ENCODE measurements at places on chromosomes 5 and 9.

GRCh38 chr9:5452286-5452609 is 1.9 kb downstream of the CD274 start:
- no peak for DNase-seq

DNA sequence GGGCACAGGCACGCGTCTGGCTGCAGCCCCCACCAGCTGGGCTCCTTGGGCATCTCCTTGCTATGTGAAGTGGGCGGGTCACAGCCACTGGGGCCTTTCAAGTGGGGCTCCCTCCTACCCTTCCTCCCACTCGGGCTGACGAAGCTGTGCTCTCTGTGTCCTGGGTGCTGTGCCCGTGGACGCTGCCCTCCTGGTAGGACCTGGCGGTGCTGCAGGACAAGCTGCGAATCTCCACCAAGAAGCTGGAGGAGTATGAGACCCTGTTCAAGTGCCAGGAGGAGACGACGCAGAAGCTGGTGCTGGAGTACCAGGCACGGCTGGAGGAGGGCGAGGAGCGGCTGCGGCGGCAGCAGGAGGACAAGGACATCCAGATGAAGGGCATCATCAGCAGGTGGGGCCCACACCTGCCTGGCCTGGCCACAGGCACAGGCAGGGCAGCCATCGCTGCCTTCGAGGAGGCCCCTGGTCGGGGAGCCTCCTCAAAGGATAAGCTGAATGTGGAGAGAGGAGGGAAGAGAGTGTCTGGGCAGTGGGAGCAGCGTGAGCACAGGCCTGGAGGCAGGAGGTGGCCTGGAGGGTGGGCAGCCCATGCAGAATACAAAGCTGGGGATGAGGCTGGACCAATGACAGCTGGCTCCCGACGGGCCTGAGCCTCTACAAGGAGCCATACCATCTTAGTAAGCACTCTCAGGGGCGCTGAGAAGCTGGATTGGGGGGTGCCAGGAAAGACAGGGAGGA is 124.7 kb downstream of the DAB2IP start:
- DNase-seq: no peak

DNA sequence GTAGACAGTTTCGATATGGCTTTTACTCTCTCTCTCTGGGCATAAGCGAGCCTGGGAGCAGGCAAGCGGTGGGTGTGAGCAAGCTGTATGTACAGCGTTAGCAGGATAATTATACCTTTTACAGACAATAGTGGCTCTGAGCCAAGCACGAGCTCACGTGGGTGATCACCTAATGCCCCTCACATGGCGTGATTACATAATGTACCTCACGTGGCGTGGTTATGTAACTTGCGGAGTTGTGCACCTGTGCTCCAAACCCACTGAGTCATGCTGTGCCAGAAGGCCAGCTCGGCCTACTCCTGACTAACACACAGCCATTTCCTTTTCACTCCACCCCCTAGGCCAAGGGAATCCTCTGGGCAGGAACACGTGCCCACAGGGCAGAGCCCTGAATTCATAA is 797.2 kb downstream of the EFNA5 start:
- no peak for DNase-seq

- no peak for DNase-seq
Measured at GRCh38 chr5:17455942-17456341, 42.1 kb upstream of the TAF11L2 start.

- DNase-seq: no peak
Measured at GRCh38 chr5:16574789-16575721, 41.7 kb downstream of the RETREG1 start.

GRCh38 chr9:34428325-34428958 is 29.9 kb downstream of the FAM219A start:
- DNase-seq: no peak

- no peak for DNase-seq
Measured at GRCh38 chr5:163496286-163496685, 9.1 kb upstream of the MAT2B start.

DNA sequence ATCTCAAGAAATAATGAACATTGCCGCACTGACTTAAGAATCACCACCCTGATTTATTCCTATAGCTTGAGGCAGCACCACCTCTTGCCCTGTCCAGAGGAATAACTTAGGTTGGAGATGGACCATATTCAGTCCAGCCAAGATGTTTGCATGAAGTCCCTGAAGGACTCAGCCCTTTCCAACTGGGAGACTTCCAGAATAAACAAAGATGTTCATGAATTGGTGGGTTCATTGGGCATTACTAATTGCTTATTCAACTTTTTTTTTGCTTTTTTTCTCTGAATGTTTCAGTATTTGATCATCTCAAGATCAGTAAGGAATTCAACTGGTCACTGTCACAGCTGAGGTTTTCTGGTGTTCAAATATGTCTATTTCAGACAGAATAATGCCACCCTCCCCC is 470.6 kb downstream of the CCDC171 start:
- DNase-seq: no peak

DNA sequence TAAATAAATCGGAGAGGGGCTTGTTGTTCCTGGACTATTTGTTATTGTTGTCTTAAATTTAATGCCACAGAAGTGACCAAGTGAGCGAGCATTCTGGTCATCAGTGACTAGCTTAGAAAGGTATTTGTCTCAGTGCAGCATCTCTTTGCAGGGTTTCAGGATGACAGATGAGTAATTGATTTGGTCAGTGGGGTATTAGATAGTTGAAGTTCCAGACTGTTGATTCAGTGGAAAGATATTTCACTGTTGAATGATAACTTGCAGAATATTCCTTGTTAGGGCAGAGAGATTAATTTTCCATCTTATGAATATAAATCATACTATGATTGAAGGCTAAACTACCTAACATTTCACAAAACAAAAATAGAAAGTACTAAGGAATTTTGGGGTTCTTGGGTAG is 122.4 kb downstream of the TRIO start:
- no peak for DNase-seq

DNA sequence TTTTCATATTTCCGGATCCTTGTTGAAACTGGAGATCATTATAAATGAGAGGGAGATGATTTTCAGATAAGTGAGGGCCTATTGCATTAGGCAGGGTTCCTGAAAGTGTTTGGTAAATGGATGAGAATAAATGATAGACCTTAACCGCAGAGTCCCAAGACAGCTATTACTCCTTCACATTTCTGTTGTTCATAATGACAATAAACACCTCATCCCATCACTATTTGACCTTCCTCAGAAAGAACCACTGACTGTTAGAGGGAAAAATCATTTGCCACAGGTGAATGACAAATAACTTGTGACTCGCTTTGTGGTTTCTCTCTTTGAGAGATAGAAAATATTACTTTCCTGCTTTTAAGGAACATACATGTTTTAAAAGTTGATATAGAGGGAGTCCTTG is 47.3 kb upstream of the TRMT10B start:
- no peak for DNase-seq

- DNase-seq: no peak
Measured at GRCh38 chr5:5939759-5940370, 438.5 kb downstream of the MED10 start.

GRCh38 chr9:112900488-112900887 is 9.8 kb upstream of the SLC46A2 start:
- no peak for DNase-seq

- no peak for DNase-seq
Measured at GRCh38 chr9:112894041-112894440, 3.4 kb upstream of the SLC46A2 start.

DNA sequence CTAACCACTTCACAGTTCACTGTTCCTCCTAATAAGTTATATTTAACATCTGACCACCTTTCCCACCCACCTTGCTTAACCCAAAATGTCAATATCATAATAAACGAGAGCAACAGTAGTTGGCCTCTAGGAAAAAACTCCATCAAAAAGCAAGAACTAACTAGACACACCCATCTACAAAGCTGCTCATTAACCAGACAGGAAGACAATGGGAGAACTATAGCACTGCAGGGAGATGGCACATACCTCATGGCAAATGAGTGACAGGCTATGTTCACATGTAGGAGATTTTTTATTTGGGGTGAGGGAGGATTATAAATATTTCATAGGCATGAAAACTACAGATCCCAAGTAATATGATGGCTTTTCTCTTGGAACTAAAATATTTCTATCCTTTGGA is 23.6 kb upstream of the CDK5RAP2 start:
- DNase-seq: no peak

DNA sequence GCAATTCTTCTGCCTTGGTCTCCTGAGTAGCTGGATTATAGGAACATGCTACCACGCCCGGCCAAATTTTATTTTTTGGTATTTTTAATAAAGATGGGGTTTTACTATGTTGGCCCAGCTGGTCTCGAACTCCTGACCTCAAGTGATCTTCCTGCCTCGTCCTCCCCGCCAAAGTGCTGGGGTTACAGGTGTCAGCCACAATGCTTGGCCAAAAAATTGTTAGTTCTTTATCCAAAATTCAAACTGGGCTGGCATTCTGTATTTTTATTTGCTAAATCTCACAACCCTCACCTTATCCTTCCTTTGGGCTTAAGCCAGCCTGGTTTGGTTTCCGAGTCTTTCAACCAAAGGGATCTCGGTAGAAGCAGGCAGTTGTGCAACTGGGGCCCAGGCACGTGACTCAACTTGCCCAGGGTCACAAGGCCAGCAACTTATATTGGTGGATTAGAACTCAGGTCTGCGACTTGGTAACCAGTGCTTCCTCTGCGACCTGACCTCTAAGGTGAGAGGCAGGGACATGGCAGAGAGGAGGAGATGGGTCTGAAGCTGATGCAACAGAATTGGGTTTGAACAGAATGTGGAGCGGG is 26.5 kb upstream of the BOD1 start:
- DNase-seq: no peak

DNA sequence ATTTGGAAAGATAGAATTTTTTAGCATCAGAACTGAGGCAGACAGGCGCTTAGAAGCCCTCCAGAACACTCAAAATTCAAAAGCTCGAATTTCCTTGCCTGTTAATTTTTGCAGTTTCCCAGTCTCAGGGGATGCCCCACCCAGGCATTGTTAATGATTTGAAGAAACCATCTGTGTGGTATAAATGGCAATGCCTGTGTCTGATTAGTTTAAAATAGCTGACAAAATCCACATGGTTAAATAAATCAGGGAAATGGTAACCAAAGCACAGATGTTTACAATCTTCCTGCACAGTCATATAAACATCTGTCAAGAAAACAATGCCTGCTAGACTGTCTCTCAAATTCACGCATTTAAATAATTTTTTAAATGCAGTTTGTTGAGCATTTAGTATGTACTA is 185.2 kb upstream of the RGMB start:
- no peak for DNase-seq

DNA sequence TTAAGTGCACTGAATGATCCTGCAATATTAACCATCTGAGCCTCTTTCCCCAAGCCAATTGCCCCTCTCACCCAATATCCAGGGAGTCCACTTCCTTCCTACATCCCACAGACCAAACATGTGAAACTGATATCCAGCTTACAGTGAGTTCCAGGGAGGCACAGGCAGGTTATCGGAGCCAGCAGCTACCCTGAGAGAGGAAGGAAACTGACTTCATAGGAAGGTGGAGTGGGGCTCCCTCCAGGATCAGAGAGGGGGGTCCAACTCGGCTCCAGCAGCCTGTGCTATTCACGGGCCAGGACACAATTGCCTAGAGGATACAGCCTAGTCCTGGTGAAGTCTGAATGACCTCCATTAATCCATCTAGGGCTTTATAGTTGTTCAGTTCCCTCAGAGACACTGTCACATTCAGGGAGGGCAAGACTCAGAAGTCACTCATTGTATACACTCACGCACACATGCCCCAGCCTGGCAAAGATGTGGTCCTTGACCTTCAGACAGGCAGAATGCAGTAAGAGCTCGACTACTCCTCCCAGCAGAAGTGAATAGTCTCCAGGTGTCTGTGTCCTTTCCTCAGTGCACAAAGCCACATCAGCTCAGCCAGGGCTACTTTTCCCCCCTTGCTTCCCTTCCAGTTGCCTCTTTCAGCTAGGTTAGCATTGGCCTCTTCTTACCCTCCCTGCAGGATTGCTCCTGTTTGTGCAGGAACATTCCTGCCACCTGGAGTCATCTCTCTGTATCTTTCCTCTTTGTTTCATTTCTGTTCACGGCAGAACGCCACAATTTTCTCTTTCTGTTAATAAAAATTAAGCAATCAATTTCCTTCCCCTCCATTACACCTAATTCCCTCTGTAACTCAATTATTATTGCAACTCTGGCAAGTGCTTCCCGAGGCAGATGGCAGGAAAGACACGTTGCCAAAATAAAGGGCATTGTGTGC is 501.7 kb downstream of the ARHGEF28 start:
- no peak for DNase-seq

DNA sequence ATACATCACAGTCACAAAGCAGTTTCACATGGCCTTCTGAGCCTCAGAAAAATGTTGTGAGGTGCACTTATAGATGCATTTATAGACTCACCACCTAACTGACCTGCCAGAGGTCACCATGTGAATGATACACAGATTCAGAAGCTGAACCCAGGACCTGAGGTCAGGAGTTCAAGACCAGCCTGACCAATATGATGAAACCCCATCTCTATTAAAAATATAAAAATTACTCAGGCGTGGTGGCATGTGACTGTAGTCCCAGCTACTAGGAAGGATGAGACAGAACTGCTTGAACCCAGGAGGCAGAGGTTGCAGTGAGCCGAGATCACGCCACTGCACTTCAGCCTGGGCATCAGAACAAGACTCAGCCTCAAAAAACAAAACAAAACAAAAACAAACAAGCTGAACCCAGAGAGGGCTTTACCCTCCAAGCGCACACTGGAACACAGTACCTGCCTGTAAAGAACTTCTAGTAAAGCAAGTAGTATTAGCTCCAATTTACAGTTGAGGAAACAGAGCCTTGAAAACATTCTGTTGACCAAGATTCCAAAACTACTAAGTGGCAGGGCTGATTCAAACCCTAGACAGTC is 16.3 kb downstream of the ECPAS start:
- DNase-seq: no peak

DNA sequence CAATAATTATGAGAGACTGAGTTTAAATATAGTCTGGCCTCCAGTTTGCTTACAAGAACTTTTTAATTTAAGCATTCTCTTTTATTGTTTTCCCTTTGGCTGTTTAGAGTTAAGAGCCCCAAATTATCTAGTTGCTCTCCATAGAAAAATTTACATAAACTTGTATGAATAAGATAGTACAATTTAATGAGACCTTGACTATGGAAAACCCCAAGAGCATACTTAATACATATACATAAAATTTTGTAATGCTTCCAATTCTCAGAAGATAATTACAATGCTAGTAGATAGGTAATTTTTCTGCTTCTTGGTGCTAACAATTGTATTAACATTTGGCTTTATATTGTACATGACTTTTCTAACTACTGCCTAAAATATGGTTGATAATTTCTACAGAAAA is 20.3 kb upstream of the MSH3 start:
- DNase-seq: no peak

Data from GM12891 (cell line).